ENCODE measurements at places on chromosomes 6 and 20.

DNA sequence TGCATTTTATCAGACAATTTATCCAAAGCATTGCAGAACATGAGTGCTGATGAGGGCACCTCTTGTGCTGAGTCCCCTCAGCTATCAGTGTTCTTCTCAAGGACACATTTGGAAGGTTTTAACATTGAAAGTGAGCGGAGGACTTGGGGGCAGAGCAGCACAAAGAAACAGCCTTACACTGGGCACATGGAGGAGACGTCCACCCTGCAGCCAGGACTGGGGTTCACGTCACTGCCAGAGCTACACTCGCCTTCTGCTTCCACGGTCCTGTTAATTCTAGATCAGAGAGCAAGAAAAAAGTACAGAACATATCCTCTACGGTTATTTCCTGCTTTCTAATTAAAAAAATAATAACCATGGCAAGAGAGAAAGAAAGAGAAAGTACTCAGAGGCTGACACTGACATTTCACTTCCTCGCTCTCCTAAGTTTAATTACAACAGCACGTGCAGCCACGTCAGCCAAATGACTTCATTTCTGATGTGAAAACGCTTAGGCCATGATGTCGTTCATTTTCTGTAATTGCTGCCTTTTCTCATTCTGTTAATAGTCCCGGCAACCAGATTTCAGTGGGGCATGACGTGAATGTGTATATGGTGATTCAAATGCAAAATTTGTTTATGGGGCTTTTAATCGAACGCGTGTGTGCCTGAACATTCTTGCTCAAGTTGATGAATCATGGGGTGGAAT, 5.1 kb downstream of the PRND start:
- DNase-seq, result no peak

DNA sequence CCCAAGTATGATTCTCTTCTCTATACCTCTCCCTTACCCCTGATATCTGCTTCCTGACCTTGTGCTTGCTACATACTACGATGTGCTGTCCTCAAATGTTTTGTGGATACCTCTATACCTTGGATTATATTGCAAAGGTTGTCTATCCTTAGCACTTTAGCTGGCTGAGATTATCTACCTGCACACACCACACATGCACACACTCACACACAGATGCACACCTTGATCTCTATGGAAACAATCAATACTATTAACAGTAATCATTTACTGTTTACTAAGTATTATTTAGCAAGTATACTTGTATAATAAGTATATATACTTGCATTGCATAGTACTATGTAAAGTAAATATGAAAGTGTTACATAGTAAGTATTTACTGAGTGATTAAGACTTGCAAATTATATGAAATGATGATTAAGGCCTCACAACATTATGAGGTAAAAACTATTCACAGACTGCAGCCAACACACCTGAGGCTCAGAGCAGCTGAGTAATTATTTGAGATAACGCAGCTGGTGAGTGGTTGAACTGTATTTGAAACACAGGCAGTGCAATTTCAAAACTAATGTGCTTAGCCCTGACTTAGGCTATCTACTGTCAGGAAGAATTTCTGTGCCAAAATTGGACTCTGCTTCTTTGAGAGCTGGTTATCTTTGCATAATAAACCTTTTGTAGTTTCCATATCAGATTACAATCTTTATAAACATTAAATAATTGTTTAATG, 699.9 kb downstream of the FRK start:
- no peak for DNase-seq

DNA sequence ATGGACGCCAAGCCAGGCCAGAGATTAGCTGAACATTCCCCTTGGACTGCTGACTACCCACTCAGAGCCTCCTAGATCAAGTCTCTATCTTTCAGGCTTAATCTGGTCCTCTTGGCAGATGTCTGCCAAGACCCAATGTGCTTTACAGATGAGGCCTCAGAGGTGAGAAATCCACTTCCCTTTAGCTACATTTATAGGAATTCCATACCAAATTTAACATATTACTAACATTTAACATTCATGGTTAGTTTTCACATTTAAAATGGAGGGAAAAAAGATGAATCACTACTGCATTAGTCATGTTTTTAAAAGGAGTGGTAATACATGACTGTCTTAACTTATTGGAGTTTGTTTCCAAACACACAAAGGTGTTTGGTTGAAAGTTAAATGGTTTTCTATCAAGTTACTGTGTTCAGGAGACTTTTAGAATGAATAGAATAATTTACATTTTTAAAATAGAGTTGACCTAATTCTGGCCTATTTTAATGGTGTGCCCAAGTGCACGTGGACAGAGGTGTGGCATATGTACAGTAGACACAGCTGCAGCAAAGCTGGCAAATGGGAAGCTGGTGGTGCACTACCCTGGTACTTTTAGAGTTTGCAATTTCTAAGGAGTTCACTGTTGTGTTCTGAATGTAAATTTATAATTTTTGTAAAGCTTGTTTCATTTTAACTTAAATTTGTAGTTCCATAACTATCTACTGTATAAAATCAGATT, 41.9 kb upstream of the CALHM6 start:
- DNase-seq, result no peak

DNA sequence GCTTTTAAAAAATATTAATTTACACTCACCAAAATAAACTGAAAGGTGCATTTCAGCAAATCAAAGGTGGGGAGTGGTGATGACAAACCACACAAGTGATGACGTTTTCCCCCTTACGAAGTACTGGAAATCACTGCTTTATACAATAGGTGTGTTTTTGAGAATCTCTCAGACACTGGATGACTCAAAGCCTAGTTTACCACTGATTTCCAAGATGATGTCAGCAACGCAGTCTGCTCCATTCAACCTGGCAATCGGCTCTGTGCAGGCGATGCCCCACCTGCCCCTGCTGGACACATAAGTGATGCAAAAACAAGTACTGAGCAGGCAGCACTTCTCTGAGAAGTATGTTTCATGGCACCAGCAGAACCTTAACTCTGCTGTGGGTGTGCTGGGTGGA, 114.4 kb downstream of the SOD2 start:
- DNase-seq, result no peak

- DNase-seq, result no peak
Observed at GRCh38 chr20:15930311-15931305, 642.6 kb downstream of the KIF16B start.

Measured in islet precursor cell (in vitro differentiated cells).